ENCODE measurements at places on chromosomes 16 and 17.

DNA sequence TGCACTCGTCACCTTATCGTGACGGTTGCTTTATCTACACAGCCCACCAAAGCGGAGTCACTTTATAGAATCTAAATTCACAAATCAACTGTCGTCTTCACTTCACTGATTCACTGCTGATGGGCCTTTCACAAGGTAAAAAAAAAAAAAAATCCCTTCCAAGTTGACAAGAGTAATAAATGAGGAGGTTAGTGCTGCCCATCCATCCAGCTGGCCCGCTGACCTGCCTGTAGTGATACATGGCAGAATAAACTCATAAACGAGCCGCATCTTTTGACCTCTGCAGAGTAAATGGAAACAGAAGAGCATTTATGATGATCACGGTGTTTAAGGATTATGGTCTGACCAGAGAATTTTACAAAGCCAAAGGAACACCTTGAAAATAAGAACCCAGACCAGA, 227.3 kb upstream of the IRX5 start:
- no peak for DNase-seq

DNA sequence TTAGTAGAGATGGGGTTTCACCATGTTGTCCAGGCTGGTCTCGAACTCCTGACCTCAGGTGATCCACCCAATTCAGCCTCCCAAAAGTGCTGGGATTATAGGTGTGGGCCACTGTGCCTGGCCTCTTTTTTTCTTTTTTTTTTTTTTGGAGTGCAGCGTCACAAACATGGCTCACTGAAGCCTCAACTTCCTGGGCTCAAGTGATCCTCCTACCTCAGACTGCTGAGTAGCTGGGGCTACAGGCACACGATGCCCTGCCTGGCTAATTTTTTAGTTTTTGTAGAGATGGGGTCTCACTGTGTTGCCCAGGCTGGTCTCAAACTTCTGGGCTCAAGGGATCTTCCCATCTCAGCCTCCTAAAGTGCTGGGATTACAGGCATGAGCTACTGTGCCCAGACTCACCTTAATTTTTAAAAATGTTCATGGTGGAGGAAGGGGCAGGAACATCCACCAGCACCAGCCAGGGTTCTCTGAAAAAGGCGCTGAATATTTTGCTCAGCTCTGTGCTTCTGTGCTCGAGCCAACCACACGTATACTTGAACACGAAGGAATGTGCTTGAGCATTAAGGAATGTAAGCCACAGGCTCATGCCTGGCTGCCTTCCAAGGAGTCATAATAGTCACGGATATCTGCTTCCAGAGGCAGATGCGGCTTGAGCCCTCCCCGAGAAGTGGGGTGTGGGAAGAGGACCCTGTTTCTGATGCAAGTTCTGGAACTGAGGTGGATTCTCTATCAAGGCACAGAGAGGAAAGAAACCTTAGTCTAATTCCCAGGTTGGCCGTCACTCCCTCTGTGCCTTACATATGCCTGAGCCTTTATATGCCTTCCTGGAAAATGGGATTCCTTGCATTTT, 65.5 kb upstream of the CREBBP start:
- no peak for DNase-seq

DNA sequence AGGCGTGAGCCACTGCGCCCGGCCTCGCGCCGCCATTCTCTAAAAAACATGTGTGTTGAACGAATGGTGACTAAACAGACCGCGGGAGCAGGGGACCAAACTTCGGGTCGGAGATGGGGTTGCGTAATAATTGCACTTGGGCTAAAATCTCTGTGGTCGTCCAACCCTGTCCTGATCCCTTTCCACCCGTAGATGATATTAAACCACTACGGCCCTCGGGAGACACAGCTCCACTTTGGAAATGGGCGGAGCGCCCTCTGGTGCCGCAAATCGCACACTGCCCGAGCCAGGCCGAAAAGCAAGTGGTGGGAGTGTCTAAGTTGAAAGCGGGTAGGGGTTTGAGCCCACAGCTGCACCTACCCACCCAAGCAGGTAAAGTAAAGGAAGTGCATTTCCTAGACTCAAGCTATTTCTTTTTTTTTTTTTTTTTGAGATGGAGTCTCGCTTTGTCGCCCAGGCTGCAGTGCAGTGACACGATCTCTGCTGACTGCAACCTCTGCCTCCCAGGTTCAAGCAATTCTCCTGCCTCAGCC, 17.0 kb downstream of the CAVIN1 start:
- DNase-seq, result peak; percentile 72

GRCh38 chr16:871562-872345, 71.2 kb upstream of the GNG13 start:
- DNase-seq, result no peak

GRCh38 chr17:35089586-35090296, 26.2 kb upstream of the RFFL start:
- DNase-seq, result peak; percentile 77

DNA sequence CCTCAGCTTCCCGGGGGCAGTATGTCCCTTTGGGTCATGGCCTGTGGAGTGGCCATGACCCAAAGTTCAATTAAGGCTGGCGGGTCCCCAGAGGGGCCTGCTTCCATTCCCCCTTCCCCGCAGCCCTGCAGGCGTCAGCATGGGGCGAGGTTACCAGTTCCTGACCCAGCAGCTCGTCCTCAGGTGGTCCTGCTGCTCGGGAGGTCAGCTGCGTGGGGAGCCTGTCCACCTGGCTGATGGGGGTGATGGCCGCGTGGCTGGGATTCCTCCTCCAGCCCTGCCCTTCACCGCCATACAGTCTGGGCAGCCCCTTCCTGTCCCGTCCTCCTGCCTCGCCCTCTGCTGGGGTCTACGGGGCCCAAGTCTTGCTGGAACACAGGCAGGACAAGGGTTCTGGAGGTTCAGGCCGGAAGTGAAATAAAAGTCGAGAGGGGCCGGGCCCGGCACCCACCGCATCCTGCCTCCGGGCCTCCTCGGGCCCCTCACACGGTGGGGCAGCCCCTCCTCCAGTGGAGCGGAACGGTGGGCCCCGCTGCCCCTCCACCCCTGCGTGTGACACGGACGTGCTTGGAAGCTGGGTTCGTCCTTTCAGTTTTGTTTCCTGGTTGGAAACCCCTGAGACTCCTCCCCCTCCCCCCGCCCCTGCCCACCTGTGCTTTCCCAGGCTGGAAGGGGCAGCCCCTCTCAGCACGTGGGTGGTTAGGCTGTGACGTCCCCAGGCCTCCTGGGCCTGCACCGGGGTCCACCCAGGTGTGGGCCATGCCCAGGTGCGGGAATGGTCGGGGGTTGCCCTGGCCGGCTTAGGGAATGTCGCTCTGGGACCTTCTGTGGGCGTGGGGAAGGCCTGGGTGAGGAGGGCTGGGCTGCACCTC, 6.8 kb downstream of the UBALD2 start:
- DNase-seq, result peak; percentile 83

All from T-helper 2 cell (primary cell).